Activated CD4-positive, alpha-beta T cell treated with anti-CD3 and anti-CD28 coated beads, Interleukin-2, amount 10 ng/mL, durations not matched to agents 24 days and 14 days (primary cell): ENCODE measurements at places on chromosomes 16 and 17.

GRCh38 chr16:11992008-11992584 is 15.6 kb downstream of the SNX29 start:
- no peak for DNase-seq

- DNase-seq = no peak
Observed at GRCh38 chr17:71922439-71922838, 198.4 kb upstream of the SOX9 start.

DNA sequence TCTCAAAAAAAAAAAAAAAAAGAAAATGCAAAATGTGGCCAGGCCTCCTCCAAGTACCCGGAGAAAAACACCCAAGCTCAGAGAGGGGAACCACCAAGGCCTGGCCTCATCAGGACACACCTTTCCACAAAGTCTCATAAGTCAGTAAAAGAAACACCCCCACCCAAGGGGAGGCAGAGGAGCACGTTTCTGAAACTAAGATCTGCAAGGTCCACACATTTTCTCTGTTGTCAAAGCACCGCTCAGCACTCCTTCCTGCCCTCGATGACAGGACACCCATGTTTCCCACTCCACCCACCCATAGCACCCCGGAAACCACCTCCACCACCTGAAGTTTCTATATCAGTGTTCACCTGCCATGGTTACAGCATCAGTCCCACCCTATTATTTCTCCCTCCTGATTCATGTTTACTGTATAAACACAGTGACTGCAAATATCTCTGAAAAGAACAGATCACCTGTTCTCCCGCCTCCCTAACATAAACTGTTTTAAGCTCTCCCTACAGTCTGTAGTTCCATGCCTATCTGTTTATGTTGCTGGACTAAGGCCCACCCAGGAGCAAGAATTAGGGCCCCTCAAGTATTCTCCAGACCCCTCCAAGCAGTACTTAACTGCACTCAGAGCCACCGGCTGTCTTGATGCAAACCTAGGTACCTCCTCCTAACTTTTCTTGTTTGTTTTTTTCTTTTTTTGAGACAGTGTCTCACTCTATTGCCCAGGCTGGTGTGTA is 2.0 kb downstream of the CORO7 start:
- DNase-seq = peak; percentile 94

GRCh38 chr16:59881376-59881775 is 1147.3 kb upstream of the GOT2 start:
- DNase-seq = no peak

DNA sequence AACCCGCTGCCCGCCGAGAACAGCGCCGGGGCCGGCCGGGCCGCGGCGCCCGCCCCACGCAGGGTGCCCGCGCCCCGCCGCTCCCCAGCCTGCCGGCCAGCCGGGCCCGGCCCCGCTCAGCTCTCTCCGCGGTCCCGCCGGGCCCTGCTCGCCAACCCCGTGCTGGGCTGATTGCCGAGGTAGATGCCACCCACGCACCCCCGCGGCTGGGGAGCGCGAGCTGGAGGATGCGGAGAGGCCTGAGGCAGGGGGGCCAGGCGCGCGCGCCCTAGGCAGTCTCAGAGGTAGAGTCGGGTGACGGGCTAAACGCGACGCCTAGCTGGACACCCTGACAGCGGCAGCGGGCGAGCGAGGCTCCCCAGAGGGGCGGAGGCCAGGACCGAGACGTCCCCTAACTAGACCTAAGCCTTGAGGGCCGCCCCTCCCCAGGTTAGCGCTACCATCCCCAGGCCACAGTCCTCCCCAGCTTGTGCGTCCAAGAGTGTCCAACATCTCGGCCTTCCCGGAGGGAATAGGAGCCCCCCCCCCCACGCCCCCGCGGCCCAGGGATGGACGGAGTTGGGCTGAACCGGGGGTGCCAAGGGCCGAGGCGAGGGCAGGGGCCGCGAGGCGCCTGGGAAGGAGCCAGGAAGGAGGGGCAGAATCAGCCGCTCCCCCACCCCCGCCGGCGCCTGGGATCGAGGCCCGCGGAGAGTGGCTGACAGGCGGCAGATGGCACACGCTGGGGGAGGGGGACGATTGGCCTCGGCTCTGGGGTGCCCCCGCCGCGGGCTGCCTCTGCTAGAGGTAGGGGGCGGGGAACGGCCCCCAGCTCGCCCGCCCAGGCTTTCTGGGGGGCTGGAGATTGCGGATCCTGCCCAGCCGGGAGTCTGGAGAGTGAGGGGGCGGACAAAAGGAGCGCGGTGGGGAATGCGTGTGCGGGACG is 2.5 kb upstream of the ZNF423 start:
- DNase-seq = peak; percentile 68

DNA sequence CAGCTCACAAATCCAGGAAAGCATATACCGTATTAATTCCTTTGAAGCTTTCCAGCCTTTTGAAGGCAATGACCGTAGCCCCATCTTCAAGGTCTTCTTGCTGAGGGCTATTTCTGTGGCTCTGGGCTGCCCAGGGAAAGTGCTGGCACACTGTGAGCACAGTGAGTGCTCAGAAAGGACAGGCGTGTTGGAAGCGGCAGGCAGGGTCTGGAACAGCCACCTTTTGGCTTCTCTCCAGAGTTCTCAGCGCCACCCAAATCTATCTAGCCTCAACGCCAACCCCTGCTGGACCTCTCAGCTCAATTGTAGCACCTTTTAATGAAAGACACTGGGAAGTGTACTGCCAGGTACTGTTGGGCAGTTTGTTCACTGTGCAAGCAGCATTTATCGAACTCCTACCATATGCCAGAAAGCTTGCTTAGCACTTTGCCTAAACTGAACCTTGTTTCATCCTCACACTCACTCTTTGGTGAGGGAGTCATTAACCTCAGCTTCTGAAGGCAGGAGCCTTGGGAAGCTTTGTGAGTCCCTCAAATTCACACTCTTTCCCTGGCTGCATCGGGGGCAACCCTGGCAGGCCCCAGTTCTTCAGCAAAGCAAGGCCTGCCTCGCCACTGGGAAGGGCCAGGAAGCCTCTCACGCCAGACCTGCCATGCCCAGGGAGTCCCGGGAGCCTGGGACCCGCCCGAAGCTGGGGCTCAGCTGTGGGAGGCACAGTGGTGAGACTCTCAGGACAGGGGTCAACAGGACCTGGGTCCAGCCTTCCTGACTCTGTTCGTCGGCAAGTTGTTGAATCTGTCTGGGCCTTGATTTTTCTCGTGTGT is 13.5 kb upstream of the CIBAR2 start:
- DNase-seq = no peak

GRCh38 chr17:39200957-39201510 is 951 bp downstream of the RPL19 start:
- no peak for DNase-seq

DNA sequence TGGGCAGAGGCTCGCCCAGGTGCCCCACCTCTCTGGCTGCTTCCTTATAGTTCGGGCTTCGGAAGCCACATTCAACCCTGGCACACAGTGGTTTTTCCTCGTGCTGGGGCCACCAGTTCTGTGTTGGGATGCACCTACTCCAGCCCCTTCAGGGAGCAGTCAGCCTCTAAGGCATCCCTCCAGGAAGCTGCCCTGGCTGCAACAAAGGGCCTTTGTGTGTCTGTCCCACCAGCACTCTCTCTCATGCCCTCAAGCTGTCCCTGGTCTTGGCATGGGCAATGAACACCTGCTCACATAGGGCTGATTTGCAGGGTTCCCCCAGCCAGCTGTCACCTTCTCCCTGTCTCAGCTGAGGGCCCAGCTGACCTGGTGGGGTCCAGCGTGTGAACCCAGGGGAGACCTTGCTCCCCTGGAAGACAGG is 754 bp upstream of the NOXO1 start:
- DNase-seq = no peak

DNA sequence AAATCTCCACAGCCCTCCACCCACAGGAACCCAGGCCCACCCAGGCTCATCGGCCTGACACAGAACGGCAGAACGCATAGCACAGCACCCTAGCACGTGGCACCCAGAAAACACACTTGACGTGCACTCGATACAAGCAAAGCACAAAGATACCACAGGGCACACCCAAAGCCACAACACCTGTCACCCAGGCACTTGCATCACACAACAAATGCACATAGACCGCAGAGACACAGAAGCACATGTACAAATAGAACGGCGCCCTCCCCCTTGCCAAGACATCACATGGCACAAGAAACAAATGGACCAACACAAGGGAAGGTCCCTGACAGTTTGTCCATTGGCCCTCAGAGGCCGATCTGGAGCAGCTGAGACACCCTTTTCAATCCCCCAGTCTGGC is 147.7 kb upstream of the WSCD1 start:
- no peak for DNase-seq

DNA sequence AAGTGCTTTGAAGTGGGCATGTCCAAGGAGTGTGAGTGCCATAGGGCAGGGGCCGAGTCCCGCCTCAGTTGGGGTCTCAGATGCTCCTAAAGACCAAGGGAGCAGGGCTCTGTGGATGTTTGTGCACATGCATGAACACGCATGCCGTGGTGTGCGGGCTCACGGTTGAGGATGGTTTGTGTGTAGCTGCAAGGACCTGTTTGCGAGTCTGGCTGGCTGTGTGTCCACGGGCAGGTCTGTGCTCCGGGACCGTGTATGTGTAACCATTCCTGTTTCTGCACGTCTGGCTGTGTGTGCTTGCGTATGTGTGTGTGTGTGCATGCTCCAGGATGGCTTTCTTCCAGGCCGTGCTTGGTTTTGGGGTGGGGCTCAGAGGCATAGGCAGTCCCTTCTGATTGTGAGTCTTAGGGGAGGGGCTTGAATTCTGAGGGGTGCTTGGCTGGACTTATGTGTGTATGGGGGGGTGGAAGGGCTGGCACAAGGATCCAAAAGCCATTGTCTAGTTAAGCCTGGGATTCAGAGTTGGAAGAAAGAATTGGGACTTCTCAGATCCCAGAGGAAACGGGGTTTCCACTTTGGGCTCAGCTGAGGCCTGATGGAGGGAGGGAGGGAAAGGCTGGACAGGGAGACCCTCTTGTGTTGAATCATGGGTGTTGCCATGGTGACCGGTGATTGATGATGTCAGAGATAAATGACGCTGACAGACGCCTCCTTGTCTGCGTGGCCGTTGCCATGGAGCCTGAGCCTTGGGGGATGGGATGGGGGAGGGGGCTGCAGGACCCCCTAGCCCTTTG is 14.4 kb downstream of the GJD3 start:
- DNase-seq = no peak

GRCh38 chr17:22090263-22090935 is 398.1 kb downstream of the KCNJ18 start:
- no peak for DNase-seq

DNA sequence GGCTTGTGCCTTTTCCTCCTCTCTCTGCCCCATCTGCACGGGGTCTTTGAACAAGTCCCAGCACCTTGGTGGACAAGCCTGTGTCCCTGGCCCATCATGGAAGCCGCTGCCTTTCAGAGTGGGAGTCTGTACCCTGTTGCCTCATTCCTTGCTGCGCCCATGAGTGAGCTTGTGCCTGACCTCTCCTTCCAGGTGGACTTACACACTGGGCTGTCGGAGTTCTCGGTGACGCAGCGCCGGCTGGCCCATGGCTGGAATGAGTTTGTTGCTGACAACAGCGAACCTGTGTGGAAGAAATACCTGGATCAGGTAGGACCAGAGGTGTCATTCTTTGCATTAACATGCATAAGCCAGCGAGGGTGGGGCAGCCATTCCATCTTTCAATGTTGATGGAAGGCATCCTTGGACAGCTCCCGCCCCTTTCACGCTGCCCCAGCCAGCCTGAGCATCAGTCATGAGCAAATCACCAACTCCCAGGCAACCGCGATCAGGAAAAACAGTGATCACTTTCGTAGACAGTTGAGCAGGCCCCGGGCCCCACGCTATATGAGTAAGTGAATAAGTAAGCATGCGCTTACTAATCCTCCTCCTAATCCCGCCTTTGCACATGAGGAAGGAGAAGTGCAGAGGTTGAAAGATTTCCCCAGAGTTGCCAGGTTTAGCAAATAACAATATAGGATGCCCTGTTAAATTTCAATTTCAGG is 36.8 kb downstream of the ATP2C2 start:
- no peak for DNase-seq

DNA sequence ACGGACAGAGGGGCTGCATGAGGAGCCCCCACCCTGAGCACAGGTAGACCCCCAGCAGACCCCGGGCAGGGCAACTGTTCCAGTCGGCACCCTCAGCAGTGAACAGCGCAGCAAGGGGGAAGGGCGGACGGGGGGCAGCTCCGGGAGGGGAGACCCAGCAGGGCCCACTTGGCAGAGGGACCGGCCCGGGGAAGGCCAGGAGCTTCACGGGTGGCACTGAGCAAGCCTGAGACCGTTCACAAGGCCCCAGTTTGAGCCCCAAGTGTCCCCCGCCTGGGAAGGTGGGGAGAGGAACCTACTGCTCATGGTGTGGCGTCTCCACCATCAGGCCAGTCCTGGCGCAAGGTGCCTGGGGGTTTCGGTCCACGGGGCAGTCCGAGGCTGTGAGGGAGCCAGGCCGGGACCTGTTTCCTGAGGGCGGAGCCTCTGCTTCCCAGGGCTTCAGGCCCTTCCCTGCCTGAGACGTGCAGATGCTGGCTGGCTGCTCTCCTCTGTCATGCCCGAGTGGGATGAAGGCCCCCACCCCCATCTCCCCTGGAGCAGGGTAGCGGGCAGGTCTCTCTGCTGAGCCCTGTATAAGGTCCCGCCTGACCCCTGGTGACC is 54.4 kb upstream of the GNG13 start:
- no peak for DNase-seq

DNA sequence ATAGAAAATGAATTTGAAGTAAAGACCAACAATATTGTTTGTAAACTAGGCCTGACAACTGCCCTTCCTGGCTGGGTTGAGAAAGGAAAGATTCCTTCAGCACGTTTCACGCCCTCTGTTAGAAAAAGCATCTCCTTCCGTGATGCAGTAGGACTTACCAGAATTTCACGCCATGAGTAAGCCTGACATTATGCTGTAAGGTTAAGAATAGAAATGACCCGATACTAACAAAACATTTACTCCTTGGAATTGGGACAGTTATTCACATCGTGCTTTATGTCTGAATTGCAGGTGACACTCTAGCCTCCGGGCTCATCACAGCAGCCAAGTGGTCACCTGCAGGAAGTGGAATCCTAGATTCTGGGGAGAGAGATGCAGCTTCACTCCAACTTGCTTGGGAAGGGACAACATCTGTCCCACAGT is 17.5 kb downstream of the MARCHF10 start:
- DNase-seq = no peak

- DNase-seq = no peak
Observed at GRCh38 chr17:68734931-68735330, 133.8 kb upstream of the FAM20A start.
